Osteoblast (primary cell): ENCODE measurements at places on chromosomes 2 and 18. TPM values are rescaled to one million over a fixed set of nuclear protein-coding genes. Genes with fewer than 3 reads are reported as not detected.
A peak's percentile ranks its signal among the peaks of the same experiment; 100 is the strongest.

DNA sequence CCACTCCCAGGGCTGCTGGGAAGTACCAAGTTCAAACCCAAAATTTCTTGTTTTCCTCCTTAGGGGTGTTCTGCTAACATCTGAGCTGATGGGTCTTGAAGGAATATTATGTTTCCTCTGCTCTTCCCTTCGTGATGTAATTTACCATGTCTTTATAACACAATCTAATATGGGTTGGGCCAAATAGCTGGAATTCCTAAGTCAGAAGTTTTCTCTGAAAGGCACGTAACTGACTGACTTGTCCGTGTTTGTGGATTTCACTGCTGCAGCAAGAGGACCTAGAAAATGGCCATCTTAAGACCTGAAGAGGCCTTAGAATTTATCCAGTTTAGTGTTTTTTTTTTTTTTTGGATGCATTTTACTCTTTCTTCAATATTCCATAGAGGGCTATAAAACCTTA, 256.7 kb downstream of the DCDC2C start:
- no peak overlapping the region for H3K27ac ChIP-seq
- H3K4me1 ChIP-seq, result no peaks in the 10 kb centered on the region
- H3K4me3 ChIP-seq, result no peak overlapping the region
- no peaks in the 10 kb centered on the region for H3K36me3 ChIP-seq
- DNase-seq, result no peak

GRCh38 chr2:65846989-65847678, 414.7 kb upstream of the SPRED2 start:
- DNase-seq, result peak; percentile 72

DNA sequence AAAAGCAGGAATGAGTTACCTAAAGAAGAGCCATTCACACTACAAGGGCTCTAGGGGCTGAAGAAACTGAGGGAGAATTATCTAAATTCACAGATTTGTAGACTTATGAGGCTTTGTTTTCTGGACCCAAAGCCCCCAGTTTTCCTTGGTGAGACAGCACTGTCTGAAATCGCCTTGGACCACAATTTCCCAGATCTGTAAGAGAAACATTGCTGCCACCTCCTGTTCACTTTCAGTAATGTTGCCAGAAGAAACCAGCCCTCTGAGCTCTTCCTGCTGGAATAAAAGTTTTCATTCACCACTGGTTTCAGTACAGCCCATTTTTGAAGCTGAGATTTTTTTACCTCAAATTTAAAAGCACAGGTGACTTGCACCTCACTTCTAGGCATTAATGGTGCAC, 169.2 kb downstream of the CDH20 start:
- H3K4me3 ChIP-seq, result no peak overlapping the region
- no peaks in the 10 kb centered on the region for H3K36me3 ChIP-seq
- no peak for DNase-seq

DNA sequence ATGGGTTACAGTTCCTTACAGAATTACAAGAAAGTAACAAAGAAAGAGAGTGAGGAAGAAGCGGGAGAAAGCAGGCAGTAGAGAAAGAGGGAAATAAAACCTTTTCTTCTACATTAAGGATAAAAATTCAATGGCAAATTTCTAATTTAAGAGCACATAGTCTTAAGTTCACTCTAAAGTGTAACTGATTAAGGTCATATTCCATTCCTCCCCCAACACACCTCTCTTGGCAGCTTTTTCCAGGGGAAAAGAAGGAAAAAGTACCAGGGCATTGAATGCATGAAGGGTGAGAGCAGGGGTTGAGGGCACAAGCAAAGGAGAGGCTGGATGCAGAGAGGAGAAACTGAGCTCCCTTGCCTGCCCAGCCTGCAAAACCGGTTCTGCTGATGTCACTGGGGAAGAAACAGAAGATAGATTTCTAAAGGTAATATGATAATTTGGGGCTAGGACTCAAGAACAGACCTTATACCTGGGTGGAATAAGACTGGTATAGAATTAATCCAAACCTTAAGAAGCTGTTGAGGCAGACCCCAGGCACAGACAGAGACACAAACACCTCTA, 4.6 kb downstream of the ACMSD start:
- peaks cover 15% of the 10 kb centered on the region for H3K4me1 ChIP-seq
- H3K27me3 ChIP-seq, result no peaks in the 10 kb centered on the region
- no peak for DNase-seq
- no peak overlapping the region for H3K4me3 ChIP-seq

The PROM2 gene
- total RNA-seq, result 0.29 and 0.36 TPM in 2 replicates

DNA sequence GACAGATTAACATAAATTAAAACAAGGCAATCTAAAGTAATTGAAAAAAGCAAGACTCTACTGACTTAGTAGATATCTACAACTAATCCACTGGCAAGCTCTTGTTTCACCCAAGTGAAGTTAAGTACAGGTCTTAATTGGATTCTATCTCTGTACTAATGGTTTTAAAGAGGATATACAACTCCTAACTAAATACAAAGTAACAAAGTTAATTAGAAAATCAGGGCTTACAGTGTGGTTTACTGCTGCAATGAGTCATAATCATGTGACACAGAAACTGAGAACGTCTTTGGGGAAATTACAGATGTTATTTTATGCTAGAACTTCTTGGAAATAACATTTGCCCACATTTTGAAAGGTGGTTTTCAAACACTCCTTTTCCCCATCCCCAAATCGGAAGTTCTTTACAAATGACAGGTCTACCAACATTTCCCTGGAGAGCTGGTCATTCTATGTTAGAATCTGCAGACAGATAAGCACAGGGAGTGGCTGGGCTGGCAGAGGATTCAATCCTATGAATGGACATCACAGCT, 245.3 kb downstream of the STK39 start:
- H3K36me3 ChIP-seq, result no peaks in the 10 kb centered on the region
- no peaks in the 10 kb centered on the region for H3K27me3 ChIP-seq

The OTOS gene
- total RNA-seq, result not detected in 2 replicates

DNA sequence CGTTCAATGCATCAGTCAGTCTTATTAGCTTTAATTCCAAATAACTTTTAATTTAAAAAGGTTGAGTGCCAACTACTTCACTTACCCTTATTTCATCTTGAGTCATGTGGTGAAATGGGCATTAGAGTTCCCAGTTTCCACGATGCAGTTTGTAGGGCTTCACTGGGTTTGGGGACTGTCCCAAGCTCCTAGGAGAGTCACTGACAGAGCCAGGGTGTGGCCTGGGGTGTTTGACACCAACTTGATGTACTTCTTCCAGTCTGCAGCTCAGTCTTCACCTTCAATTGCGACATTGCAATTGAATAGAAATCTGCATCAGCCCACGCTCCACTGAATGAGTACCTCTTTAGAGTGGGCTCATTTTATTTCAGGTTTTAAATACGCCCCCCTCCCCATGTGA, 165.3 kb downstream of the ARL4C start:
- H3K4me3 ChIP-seq, result no peak overlapping the region
- no peaks in the 10 kb centered on the region for H3K36me3 ChIP-seq
- no peak for DNase-seq
- H3K4me1 ChIP-seq, result no peaks in the 10 kb centered on the region
- H3K27ac ChIP-seq, result no peak overlapping the region
